PC-3 (cell line): ENCODE measurements at places on chromosomes 1 and 21. TPM values are rescaled to one million over a fixed set of nuclear protein-coding genes. Genes with fewer than 3 reads are reported as not detected.

SFN gene
- 411 and 577 TPM in 2 replicates for total RNA-seq

GRCh38 chr1:9213956-9214355 is 20.6 kb upstream of the H6PD start:
- peak; percentile 28 for DNase-seq

DNA sequence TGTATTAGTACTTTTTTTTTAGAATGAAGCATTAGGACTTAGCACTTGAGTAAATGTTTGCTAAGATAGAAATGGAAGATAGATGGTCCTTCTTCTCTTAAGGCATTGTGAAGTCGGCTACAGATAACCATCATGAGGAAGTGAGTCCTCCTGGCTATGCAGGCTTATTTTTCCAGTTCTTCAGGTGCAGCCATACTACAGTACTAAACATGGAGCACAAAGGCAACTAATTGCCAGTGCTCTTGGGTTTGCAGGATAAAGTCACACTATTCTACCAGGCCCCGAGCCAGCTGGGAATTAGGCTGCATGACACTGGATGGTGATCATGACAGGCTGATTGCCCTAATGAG is 197.3 kb upstream of the SGIP1 start:
- DNase-seq: no peak

ESPN gene
- total RNA-seq: 11.1 and 14.1 TPM in 2 replicates

GRCh38 chr1:165915480-165915879 is 88.1 kb downstream of the UCK2 start:
- DNase-seq: no peak

MYOG gene
- not detected in 2 replicates for total RNA-seq
